ENCODE measurements at places on chromosomes 1 and 21. TPM values are rescaled to one million over a fixed set of nuclear protein-coding genes. Genes with fewer than 3 reads are reported as not detected.

The C1orf122 gene
- total RNA-seq, result 61.3 TPM

DNA sequence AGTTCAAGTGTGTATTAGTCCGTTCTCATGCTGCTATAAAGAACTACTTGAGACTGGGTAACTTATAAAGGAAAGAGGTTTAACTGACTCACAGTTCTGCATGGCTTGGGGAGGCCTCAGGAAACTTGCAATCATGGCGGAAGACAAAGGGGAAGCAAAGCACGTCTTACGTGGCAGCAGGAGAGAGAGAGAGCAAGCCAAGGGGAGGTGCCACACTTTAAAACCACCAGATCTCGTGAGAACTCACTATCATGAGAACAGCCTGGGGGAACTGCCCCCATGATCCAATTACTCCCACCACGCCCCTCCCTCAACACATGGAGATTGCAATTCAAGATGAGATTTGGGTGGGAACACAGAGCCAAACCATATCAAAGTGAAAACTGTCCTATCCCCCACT, 4.1 kb upstream of the MIS18A start:
- H3K4me3 ChIP-seq, result no peak overlapping the region
- no peak for DNase-seq

The DEGS1 gene
- total RNA-seq, result 25.7 TPM

GRCh38 chr1:109091078-109091838, 694 bp downstream of the TMEM167B start:
- peaks cover 58% of the 10 kb centered on the region for H3K4me1 ChIP-seq
- no peaks in the 10 kb centered on the region for H3K36me3 ChIP-seq
- peak; percentile 37 for DNase-seq
- H3K4me3 ChIP-seq, result peak overlapping the region; percentile 60
- H3K27ac ChIP-seq, result peak overlapping the region; percentile 99

DNA sequence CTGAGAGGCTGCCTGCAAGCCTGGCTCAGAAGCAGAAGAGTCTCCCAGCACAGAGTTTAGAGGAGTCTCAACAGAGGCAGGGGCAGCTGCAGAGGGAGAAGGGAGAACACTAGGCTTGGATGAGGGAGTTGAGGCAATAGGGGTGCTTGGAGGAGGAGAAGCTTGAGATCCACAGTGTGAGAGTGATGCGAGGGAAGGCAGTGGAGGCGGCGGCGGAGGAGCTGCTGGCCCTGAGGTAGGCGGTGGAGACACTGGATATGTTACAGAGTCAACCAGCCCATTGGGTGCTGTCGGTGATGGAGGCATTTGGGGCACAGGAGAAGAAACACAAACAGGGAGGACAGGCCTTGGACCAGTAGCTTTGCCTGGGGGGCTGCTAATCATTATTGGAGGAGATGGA, 89.4 kb upstream of the LBR start:
- no peaks in the 10 kb centered on the region for H3K27me3 ChIP-seq
- no peaks in the 10 kb centered on the region for H3K36me3 ChIP-seq
- H3K27ac ChIP-seq, result no peak overlapping the region
- no peak overlapping the region for H3K4me3 ChIP-seq
- DNase-seq, result no peak

- H3K4me1 ChIP-seq, result no peaks in the 10 kb centered on the region
- H3K27ac ChIP-seq, result no peak overlapping the region
- no peaks in the 10 kb centered on the region for H3K36me3 ChIP-seq
- no peak overlapping the region for H3K4me3 ChIP-seq
Observed at GRCh38 chr1:96016219-96016618, 705.4 kb upstream of the PTBP2 start.

DNA sequence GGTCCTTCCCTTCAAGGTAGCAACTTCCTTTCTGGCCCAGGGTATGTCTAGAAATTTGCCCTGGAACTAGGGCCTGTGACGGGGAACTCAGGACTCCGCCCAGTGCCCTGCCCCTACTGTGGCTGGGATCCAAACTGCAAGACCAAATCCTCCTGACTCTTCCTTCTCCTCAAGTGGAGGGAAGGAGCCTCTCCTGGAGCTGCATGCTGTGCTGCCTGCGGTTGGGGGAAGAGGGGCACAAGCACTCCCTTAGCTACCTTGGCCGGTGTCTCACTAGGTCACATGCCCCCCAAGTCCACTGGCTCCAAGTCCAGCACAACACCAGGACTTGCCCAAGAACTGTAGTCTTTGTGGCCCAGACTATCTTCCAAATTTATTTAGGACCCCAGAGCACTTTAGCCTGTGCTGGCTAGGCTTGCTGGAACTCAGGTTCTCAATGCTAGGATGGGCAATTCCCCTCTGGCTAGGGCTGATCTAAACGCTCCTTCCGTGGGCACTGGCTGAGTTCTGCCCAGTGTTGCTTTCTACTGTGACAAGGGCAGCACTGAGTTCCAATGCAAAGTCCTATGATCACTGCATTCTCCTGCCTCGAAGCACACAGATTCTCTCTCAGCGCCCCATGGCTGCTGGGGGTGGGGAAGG, 12.2 kb downstream of the ADSS2 start:
- no peak overlapping the region for H3K27ac ChIP-seq
- no peaks in the 10 kb centered on the region for H3K36me3 ChIP-seq
- DNase-seq, result peak; percentile 65
- H3K4me1 ChIP-seq, result peaks cover 10% of the 10 kb centered on the region
- no peak overlapping the region for H3K4me3 ChIP-seq

- no peaks in the 10 kb centered on the region for H3K36me3 ChIP-seq
- H3K27me3 ChIP-seq, result no peaks in the 10 kb centered on the region
- peaks cover 16% of the 10 kb centered on the region for H3K4me1 ChIP-seq
- no peak overlapping the region for H3K4me3 ChIP-seq
Observed at GRCh38 chr1:116316373-116316772, 56.7 kb upstream of the ATP1A1 start.

DNA sequence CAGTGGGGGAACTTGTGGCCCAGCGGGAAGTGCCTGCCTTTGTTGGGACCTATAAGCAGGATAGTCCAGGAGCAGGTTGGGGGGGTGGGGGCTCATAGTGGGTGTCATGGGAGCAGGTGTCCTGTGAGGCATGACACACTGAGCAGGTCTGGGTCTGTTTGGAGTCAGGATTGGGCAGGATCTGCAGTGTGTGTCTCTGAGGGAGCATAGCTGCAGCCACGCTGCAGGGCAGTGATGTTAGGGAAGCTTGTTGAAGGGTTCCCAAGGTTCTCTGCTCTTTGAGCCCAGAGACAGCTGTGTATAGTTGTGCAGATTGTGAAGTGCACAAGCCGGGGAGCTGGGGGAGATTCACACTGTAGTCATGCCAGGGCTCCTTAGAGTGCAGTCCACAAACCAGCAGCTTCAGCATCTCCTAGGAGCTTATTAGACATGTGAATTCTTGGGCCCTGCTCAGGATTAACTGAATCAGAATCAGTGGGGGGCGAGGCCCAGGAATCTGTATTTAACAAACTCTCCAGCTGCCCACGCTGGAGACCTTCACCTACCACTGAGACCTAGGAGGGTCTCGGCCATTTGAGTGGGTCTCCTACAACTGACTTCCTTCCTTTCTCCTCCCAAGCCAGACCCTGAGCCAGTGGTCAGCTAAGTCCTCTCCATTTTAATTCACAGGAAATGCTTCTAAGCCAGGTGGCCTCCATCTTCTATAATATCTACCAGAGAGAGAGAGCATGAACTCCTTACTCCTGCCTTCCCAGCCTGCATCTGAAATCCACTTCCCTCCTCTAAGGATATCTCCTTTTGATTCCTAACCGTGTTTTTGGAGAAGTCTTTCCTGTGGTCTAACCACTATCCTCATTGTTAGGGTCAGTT, 11.1 kb downstream of the INSRR start:
- no peak for DNase-seq
- H3K36me3 ChIP-seq, result no peaks in the 10 kb centered on the region
- H3K4me3 ChIP-seq, result no peak overlapping the region
- peaks cover 7% of the 10 kb centered on the region for H3K4me1 ChIP-seq
- H3K27ac ChIP-seq, result no peak overlapping the region

DNA sequence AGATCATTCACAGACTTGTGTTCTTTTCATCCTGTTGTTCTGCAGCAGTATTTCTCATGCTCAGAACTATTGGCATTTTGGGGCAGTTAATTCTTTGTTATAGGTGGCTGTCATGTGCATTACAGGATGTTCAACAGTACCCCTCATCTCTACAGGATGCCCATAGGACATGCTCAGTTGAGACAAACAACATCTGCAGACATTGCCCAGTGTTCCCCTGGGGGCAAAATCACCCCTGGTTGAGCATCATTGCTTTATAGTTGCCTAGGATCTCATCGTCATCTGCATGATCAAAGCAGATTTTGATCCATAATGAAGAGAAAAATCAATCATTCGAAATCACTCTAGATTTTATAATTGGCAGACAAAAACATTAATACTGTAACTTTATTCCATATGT, 222.5 kb upstream of the CACYBP start:
- no peak for DNase-seq
- no peaks in the 10 kb centered on the region for H3K36me3 ChIP-seq
- H3K4me3 ChIP-seq, result no peak overlapping the region

The KCNQ4 gene
- 4.0 TPM for total RNA-seq

DNA sequence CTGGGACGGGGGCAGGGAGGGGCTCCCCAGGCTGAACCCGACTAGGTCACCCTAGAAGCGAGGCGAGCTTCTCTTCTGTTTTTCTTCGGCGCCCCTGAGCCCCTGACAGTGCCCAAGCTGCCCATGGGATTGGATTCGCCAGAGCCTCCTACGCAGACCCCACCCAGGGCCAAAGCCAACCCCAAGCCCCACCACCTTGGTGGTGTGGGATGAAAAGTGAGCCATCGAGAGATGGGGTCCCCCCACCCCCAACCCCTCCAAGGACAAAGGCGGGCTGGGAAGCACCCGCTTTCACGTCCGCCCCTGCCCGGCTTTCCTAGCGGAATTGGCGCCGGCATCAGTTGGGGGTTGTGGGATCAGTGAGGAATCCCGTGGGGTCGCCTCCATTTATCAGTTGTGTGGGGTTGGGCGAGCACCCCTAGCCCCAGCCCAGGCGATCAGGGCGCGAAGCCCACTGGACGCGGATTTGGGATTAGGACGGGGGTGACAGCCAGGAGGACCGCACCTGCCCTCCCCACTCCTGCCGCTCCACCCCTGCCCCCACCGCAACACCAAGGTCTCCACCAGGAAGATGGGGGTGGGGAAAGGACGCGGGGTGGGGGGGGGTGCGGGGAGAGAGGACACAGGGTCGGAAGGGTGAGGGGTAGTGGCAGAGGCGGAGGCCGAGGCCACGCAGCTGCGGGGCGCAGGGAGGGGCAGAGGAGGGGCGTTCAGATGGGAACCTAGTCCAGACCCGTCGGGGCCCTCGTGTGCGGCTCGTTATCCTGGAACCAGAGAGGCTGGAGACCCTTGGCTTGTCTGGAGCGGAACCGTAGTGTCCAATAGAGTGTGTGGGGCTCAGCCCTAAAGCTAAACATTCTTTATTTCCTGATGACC, 4.4 kb downstream of the TSPEAR start:
- no peak overlapping the region for H3K27ac ChIP-seq
- peaks cover 87% of the 10 kb centered on the region for H3K27me3 ChIP-seq

The B3GALT5 gene
- total RNA-seq, result 31.4 TPM

- no peaks in the 10 kb centered on the region for H3K27me3 ChIP-seq
- no peak overlapping the region for H3K27ac ChIP-seq
- H3K4me1 ChIP-seq, result no peaks in the 10 kb centered on the region
- no peak for DNase-seq
- H3K36me3 ChIP-seq, result no peaks in the 10 kb centered on the region
Observed at GRCh38 chr21:21851657-21852056, 853.4 kb downstream of the NCAM2 start.

DNA sequence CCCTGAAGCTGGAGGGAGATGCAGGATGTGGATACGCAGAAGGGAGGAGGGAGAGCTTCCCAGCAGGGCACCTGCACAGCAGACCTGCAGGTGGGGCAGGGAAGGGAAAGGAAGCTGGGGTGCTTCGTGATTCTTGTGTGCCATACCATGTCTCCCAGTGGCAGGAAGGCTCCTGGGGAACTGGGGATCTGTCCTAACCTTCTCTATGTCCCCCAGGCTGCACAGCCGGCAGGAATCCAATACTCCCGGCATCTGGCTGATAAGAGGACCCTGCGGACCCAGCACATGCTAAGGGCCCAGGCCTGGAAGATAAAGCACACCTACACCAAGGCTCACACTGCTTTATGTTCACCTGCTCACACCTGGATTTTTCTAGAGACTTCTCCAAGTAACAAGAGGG, 79.4 kb downstream of the ITPKB start:
- no peak for DNase-seq
- peaks cover 93% of the 10 kb centered on the region for H3K4me1 ChIP-seq
- no peak overlapping the region for H3K4me3 ChIP-seq
- no peak overlapping the region for H3K27ac ChIP-seq
- H3K27me3 ChIP-seq, result no peaks in the 10 kb centered on the region
- no peaks in the 10 kb centered on the region for H3K36me3 ChIP-seq

DNA sequence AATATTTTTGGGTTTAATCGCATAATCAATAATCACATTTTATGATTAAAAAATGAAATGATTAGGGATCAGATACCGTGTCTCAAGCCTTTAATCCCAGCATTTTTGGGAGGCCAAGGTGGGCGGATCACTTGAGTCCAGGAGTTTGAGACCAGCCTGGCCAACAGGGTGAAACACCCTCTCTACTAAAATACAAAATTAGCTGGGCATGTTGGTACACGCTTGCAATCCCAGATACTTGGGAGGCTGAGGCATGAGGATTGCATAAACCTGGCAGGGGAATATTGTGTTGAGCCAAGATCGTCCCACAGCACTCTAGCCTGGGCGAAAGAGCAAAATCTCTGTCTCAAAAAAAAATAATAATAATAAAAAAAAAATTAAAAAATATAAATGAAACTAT, 1581.4 kb downstream of the KCNT2 start:
- DNase-seq, result no peak
- H3K4me1 ChIP-seq, result no peaks in the 10 kb centered on the region
- no peaks in the 10 kb centered on the region for H3K36me3 ChIP-seq
- H3K27me3 ChIP-seq, result no peaks in the 10 kb centered on the region
- no peak overlapping the region for H3K4me3 ChIP-seq

DNA sequence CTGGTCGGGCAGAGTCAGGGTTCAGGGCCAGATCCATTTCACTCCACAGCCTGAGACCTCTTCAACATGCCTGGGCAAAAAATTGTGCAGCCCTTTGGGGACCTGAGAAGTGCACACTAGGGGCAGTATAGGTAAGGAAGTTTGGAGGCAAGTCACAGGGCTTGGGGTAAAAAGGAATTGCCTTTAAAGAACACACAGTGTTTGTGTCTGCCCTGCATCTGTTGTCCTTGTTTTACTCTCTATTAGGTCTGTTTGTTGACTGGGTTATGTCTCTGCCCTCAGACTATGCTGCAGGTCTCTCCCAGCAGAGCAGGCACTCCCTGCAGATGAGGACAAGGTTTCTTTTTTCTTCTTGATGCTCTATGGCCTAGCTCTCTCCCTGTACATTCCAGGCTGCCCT, 22.0 kb downstream of the LDLRAD2 start:
- H3K4me1 ChIP-seq, result no peaks in the 10 kb centered on the region
- H3K27ac ChIP-seq, result no peak overlapping the region
- H3K27me3 ChIP-seq, result no peaks in the 10 kb centered on the region
- H3K36me3 ChIP-seq, result peaks cover 42% of the 10 kb centered on the region

The OLFML2B gene
- 2.6 TPM for total RNA-seq

- DNase-seq, result no peak
- H3K4me1 ChIP-seq, result no peaks in the 10 kb centered on the region
- H3K27ac ChIP-seq, result no peak overlapping the region
Observed at GRCh38 chr1:186236921-186237320, 138.1 kb downstream of the TPR start.

GRCh38 chr21:38712071-38712470, 93.7 kb upstream of the ETS2 start:
- H3K27ac ChIP-seq, result no peak overlapping the region
- H3K27me3 ChIP-seq, result no peaks in the 10 kb centered on the region
- H3K36me3 ChIP-seq, result no peaks in the 10 kb centered on the region
- peak; percentile 44 for DNase-seq
- no peaks in the 10 kb centered on the region for H3K4me1 ChIP-seq
- H3K4me3 ChIP-seq, result no peak overlapping the region

The HES4 gene
- 140 TPM for total RNA-seq

GRCh38 chr1:232457595-232457994, 172.3 kb downstream of the SIPA1L2 start:
- H3K27me3 ChIP-seq, result no peaks in the 10 kb centered on the region
- H3K4me1 ChIP-seq, result no peaks in the 10 kb centered on the region
- H3K4me3 ChIP-seq, result no peak overlapping the region
- no peaks in the 10 kb centered on the region for H3K36me3 ChIP-seq
- no peak for DNase-seq
